ENCODE measurements at places on chromosomes 6 and 20.
A peak's percentile ranks its signal among the peaks of the same experiment; 100 is the strongest.

DNA sequence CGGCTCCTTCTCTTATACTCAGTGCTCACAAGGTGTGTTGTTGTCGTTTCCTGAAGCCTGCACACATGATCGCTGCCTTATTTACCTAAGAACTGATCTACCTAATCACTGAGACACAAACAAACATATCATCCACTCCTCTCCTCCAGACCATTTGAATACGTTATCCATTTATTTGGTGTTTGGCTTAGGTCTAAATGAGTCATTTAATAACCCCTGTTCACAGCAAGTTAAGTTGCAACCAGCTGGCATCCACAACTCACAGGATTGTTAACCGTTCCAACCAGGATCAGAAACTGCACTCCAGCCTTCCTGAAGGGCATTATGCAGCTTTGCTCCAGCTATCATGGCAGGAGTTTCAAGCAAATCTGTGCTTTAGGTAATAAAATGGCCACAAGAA, 511.1 kb upstream of the MAP3K7 start:
- no peak for DNase-seq

DNA sequence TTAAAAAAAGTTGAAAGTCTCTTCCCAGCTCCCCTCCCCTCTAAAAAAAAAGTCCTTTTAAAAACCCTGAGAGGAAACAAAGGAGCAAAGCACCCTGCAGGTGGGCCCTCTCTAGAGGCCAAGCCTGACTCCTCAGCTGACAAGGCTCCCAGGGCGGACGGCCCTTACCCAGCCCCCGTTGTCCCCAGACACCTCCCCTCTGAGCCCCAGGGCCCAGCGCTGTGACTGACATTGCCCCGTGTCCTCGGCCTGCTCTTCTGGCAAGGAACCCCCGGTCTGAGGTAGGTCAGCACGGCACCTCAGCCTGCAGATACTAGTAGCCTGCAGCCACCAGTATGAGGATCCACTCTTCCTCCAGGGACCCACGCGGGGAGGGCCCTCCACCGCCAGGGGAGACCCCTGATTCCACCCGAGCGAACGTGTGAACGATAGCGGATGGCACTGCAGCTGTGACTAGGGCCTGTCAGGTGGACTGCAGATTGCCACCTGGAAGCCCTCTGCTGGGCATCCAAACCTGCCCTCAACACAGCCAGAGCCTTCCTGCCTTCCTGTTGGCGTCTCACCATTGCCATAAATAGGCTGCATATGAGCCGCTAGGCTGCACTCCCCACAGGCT, 34.2 kb downstream of the FOXC1 start:
- no peak for DNase-seq

- DNase-seq, result no peak
Observed at GRCh38 chr6:160756871-160757270, 54.8 kb downstream of the PLG start.

GRCh38 chr20:46027245-46027853, 1.7 kb upstream of the SLC12A5 start:
- DNase-seq, result peak; percentile 73

DNA sequence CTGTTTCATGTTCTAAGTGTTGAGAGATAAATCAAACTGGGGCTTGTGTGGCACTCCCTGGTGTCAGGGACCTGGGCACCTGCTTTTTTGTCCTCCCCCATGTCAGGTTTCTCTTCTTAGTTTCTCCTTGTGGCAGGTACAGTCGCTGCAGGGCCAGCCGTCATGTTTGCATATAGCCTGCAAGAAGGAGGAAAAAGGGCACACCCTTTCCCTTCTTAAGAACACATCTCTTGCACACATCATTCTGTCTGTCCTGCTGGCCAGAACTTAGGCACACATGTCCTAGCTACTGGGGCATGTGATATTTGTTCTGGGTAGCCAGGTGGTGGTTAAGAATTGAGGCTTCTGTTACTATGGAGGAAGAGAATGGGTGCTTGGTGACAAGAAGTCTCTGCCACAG, 27.9 kb downstream of the CDC5L start:
- no peak for DNase-seq

- DNase-seq, result no peak
Observed at GRCh38 chr6:152846825-152847224, 96.2 kb downstream of the VIP start.

GRCh38 chr6:166618866-166619761, 7.9 kb downstream of the RPS6KA2 start:
- DNase-seq, result no peak

DNA sequence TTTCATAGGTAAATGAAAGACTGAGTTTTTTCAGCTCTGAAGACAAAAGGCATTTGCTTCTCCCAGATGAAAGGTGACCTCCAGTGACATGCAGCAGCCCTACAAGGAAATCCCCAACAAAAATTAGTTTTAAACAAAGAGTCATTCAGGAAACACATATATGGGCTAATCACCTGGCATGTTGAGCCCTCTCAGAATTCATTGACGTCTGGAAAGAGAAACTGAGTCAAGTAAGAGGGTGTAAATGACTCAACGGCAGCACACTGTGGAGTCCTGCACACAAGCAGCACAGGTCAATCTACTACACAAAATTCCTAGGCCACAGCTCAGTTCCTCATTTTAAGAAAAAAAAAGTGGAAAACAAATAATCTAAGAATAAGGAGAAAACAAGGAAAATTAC, 592.3 kb downstream of the EPHA7 start:
- no peak for DNase-seq

DNA sequence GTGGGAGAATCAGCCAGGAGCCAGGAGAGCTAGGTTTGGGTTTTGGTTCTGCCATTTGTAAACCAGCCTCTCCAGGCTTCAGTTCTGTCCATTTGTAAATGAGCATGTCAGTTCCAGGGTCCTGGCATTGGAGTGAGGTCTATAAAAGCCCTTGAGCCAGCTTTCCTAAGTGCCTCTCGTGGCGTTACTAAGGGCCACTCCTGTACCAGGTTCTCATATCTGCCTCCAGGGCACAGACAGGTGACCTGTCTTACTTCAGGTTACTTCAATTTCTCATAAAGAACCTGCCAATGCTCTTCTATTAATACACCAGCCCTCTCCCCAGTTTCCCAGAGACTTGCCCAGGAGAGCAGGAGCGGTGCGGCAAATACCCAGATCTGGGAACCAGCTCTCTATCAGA, 101.9 kb downstream of the VEGFA start:
- DNase-seq, result no peak

GRCh38 chr6:150346346-150346745, 22.5 kb upstream of the IYD start:
- no peak for DNase-seq

DNA sequence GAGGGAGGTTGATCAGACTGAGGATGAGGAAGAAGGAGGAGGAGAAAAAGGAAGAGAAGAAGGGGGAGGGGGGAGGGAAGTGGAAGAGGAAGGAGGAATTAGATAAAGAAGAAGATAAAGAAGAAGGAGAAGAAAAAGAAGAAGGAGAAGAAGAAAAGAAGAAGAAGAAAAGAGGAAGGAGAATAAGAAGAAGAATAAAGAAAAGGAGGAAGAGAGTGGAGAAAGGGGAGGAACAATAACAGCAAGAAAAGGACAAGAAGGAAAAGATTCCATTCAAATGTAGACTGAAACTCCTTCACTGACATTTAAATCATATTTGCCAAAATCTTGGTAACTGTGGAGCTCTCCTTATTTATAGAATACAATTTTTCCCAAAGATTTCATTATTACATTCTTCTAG, 34.3 kb upstream of the RCAN2 start:
- DNase-seq, result no peak

DNA sequence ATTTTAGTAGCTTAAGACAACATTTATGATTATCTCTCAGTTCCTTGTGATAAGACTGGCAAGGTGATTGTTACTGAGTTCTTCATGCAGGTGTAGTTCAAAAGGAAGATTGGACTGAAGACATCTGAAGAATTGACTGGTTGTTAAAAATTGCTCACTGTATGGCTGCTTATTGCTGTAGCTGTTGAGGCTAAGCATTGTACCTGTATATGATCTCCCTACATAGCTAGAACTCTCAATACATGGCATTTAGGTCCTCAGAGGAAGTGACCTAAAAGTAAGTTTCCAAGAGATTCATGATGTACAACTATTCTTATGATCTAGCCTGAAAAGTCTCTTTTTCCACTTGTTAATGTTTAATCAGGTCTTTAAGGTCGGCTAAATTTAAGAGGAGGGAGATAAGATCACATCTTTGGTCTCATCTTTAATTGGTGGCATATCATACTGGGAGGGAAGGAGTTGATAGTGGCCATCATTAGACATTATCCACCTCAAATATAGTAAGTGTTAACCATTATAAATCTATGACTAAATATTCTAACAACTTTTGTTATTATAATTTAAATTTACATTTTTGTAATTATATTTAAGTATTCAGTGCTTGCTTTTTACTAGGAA, 401.2 kb upstream of the EPHA7 start:
- no peak for DNase-seq

DNA sequence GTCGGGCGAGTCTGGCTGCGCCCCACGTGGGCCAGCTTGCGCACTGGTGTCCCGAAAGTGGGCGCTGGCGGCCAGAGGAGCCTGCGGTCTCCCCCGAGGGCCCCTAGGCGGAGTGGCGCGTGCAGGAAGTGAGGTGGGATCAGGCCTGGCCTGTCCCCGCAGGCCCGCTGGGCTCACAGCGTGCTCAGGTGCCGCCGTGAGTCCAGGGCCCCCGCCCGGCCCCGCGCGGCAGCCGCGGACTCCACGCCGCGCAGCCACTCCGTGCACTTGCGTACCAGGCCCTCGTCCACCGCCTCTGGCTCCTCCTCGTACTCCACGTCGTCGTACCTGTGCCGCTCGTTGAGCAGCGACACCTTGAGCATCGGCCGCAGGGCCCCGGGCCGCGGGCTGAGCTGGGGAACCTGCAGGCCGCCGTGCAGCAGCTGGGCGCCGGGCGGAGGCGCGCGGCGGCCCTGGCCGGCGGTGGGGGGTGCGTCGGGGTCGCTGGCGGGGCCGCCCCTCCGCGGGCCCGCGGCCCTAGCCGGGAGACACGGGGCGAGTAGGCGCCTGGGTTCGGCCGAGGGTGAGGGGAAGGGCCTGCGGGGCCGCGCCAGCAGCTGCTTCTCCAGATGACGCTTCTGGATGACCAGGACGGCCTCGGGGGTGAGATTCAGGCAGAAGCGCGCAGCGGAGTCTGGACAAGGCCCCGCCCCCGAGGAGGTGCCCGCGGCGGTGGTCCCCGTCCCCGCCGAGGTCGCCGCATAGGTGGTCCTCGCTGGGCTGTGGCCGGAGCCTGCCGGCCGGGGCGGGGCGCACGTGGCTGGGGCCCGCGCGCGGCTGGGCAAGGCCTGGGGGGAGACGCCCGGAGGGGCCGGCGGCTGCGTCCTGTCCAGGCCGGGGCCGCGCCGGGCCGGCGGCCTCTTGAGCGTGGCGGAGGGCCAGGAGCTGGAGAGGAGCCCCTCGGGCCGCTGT, 835 bp downstream of the PRR18 start:
- DNase-seq, result no peak

- DNase-seq, result no peak
Observed at GRCh38 chr6:70456735-70457134, 43.4 kb downstream of the FAM135A start.

- no peak for DNase-seq
Observed at GRCh38 chr6:141986457-141986856, 146.3 kb upstream of the GJE1 start.

DNA sequence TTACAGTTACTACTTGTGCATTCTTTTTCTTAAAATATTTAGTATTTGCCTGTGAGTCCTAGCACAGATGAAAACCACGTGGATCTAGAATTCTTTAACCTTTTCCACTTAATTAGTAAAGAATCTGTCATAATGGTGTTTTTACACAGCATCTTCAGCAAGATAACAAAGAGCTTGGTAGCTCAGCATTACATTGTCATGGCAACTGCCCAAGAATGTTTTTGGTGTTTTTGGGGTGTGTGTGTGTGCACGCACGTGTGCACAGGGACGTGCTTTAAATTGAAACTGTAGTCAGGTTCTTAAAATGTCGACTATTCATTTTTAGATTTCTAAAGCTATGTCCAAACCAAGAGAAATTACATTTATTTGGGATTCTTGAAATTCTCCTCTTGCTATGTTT, 108.0 kb downstream of the FIG4 start:
- DNase-seq, result no peak

DNA sequence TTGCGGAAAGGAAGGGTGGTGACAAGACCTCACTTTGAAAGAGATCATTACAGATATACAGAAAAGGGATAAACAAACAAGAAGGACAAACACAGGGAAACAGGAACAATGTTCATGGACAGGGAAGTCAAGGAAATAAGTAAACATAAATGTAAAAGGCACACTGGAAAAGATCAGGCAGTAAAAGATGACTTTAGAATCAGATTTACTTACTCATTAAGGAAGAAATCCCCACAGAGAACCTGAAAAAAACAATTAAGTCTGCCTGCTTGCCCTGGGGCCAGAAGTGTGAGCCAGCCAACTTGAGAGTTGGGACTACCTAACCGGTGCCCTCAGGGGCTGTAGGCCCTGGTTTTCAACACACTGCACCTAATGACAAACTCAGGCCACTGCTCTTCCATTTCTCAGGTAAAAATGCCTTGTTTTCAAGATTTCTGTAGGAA, 1.7 kb downstream of the APMAP start:
- no peak for DNase-seq

Measured in AG08395 (cell line).